ENCODE measurements at places on chromosomes 16 and 17.

DNA sequence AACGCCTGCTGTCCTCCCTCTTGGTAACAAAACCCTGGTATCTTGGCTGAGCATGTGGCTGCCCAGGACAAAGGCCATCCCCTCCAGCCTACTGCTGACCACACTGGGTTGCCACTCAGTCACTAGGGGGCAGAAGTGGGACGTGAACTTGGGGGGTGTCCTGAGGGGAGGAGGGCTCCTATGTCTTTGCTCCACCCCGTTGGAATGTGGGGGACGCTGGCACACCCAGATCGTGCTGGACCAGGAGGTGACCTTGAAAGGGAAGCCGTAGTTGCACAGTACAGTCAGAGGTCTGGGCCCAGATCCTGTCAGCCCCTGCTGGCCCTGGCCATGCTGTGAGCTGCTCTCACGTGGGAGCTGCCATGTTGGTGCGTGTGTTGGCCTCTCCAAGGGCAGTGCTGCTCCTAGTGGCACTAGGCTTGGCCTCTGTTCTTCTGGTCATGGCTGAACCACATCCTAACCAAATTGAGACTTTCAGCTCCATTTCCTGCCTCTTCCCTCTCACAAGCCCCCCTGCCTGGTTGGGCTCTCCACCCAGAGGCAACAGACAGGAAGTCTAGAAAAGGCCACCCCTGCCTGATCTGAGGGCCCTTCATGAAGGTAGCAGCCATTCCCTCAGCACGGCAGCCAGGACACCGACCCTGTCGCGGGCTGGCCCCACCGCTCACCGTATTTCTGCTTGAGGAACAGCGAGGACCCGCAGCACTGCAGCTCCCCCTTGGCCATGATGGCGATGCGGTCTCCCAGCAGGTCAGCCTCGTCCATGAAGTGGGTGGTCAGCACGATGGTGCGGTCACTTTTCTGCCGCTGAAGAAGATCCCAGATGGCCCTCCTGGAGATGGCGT, 29.0 kb upstream of the RNPS1 start:
- no peak for DNase-seq

DNA sequence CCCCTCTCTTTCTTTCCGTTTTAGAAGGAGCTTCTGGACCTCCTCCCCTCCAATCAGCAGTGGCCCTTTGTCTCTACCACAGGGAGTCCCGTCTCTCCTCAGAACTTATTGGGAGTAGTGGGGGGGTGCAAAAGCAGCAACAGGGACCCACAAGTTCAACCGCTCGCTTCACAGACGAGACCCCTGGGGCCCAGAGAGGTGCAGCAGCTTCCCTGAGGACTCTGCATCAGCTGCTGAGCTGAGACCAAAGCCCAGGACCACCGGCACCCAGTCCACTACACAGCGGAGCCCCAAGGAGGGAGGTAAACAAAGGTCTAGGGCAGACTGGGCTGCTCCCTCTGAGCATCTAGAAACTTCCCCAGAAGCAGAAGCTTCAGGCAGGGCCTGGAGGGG, 123.9 kb downstream of the SDK2 start:
- no peak for DNase-seq

- DNase-seq, result no peak
These were observed 918 bp upstream of the NLRC3 start for GRCh38 chr16:3578121-3578520.

- DNase-seq, result no peak
These were observed 13.7 kb downstream of the WNT9B start for GRCh38 chr17:46865100-46865499.

DNA sequence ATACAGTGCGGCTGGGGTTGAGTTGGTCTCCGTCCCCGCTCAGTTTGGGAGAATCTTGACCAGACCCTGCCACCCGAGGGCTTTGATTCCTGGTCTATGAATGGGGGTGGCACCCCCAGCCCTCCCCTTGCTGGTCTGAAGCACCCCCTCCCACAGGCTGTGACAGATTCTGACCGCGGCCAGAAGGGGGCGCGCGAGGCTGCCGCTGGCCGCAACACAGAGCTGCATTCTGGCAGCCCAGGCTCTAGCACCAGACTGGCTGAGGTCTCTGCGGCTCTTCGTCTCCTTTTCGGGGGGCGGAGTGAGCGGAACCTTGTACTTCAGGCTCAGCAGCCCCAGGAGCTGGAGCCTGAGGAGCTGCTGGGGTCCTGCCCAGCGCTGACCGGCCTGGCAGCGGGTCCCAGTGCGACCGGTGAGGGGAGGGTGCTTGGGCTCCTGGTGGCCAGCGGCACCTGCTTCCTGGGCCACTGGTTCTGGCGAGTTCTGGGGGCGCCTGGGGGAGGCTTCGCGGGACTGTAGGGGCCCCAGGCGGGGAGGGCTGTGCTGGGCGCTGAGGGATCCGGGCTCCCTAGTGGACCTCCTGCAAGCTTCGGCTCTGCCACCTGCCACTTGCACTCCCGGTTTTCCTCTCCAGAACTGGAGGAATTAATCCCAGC, 1011.6 kb downstream of the KCNJ18 start:
- DNase-seq, result no peak

GRCh38 chr16:49485663-49486062, 112.1 kb downstream of the C16orf78 start:
- no peak for DNase-seq

DNA sequence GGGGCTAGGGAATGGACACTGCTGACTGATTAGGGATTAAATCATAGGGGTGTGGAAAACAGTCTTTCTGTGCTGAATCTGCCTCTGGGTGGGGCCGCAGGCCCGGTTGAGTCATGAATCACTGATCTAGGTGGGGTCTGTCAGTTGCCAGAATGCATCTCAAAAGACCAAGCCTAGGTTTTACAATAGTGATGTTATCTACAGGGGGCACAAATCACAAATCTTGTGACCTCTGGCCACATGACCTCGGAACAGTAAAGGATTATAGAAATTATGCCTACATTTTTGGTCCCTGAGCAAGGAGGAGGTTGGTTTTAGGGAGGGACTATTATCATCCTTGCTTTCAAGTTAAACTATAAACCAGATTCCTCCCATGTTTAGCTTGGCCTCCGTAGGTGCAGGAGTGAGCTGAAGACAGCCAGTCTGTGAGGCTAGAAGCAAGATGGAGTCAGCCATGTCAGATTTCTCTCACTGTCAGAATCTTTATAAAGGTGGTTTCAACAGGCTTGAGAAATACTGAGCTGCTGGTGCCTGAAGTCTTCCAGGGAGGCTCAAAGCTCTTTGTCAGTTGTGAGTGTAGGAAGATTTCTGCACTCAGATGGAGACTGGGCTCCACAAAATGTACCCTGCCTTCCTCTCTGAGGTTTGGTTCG, 12.9 kb downstream of the GNGT2 start:
- DNase-seq, result no peak

- no peak for DNase-seq
These were observed 18.3 kb downstream of the CPNE7 start for GRCh38 chr16:89593841-89594240.

- no peak for DNase-seq
These were observed 1939.7 kb downstream of the TP53TG3F start for GRCh38 chr16:35399133-35399532.

DNA sequence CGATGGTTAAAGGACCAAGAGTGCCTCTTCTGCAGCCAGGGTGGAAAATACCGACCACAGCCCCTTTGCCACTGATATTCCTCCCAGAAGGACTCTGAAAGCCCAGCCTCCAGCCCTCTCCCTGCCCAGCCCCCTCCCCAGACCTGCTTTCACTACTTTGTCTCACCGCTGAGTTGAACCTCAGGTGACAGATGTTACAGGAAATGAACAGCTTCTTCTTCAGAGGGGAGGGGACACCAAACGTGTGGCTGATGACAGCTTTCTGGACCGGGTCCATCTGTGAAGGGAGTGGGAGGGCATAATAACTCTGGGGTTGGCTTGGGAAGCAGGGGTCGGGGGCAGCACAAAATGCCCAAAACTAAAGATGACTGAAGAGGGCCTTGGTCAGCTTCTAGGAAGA, 14.2 kb downstream of the NKIRAS2 start:
- DNase-seq, result no peak

DNA sequence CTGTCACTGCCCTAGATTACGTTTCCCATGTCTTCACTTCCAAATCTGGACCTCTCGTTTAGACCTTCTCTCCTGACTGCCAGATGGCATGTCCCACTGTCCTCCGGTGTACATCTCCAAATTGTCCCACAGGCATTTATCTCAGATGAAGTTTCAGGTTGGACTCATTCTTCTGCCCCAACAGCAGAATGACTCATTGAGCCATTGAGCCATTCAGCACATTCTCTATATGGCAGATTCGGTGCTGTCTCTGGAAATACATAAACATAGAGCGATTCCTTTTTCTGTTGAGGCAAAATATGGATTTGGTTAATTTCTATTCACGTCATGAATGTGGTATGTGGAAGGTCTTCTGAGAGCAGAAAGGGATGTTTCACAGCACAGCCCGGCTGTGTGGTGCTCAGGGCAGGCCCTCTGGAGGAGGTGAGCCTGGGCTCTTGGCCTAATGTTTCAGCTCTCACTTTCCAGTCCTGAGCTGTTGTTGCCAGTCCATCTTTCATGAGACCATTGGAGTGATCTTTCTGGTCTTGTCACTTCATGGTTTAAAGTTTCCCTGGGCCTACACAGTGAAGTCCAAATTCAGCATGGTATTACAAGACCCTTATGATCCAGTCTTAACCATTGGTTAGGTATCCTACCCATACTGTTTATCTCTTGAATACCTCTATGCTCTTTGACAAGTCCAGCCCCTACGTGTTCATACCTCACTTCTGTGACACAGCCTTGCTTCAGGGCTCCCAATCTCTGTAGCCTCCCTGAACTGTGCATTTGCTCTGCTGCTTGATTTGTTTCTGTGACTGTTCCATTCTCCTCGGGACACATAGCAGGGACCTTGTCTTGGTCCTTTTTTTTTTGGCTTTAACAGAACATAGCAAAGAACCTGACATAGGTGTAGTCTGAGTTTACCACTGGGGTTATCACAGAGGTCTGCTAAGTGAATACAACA, 15.9 kb downstream of the HAPSTR1 start:
- no peak for DNase-seq

GRCh38 chr17:14840616-14841231, 424.4 kb downstream of the PMP22 start:
- DNase-seq, result no peak

GRCh38 chr17:82913304-82914043, 73.7 kb upstream of the ZNF750 start:
- no peak for DNase-seq

DNA sequence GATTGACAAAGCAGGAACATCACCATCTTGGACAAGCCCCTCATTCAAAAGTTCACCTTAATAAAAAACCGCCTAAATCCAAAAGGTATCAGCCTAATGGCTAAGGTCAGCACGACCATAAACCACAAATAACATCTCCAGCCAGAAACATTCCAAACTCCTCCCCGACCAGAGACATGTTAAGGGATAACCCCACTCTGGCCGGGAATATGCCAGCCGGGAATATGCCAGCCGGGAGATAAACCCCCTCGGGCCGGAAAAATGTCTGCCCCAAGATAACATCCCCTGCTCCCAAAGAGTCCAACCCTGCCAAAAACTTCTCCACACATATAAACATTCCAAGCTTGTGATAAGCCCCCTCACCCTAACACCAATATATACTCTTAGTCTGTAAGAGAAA, 1.4 kb downstream of the DHX33 start:
- no peak for DNase-seq

- DNase-seq, result no peak
These were observed 11.2 kb downstream of the HAGH start for GRCh38 chr16:1815461-1815860.

GRCh38 chr17:68035131-68035522, 408 bp upstream of the KPNA2 start:
- DNase-seq, result no peak

GRCh38 chr17:78568494-78569115, 8.6 kb downstream of the DNAH17 start:
- no peak for DNase-seq

- no peak for DNase-seq
These were observed 31.2 kb downstream of the NSMCE1 start for GRCh38 chr16:27237219-27238015.

DNA sequence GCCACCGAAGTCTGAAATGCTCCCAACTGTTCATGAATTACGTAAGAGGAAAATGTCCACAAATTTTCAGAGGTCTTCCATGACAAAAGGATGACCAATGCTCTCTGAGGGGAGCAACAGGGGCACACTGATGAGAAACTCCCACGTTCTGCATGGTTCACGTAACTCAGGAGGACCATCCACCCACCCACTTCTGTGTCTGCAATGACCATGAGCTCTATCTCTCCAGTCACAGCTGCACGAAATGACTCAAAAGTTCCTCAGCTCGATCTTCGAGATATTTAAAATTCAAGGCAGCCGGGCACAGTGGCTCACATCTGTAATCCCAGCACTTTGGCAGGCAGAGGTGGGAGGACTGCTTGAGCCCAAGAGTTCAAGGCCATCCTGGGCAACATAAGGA, 15.8 kb downstream of the WDR45B start:
- DNase-seq, result no peak

DNA sequence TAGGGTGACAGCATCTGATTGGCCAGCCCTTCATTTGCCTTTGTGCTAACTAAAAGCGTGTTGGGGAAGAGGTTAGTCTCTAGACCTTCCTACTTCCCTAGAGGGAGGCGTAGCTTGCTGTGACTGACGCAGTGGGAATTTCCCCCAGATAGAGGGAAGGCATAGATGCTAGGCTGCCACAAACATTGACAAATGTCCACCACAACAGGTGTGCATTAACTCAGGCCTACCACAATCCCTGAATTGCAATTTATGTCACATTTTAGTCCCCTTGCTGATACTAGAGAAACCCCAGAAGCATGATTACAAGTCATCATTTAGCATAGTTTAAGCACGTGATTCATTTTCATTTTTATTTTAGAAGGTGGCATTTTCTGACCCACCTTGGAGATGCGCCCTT, 76.3 kb upstream of the WSB1 start:
- no peak for DNase-seq

DNA sequence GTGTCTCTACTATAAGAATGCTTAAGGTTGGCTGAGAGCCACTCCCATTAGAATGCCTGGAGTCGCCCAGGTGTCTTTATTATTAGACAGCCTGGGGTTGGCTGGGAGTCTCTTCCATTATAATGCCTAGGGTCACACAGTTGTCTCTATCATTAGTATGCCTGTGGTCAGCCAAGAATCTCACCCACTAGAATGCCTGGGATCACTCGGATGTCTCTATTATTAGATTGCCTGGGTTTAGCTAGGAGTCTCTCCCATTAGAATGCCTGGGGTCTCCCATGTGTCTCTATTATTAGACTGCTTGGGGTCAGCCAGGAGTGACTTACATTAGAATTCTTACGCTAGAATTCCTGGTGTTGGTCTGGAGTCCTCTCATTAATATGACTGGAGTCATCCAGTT, 2255.3 kb downstream of the TP53TG3F start:
- DNase-seq, result no peak

- no peak for DNase-seq
These were observed 47.4 kb upstream of the ATF7IP2 start for GRCh38 chr16:10338426-10338825.

GRCh38 chr16:58442547-58442946, 50.3 kb downstream of the GINS3 start:
- DNase-seq, result no peak

DNA sequence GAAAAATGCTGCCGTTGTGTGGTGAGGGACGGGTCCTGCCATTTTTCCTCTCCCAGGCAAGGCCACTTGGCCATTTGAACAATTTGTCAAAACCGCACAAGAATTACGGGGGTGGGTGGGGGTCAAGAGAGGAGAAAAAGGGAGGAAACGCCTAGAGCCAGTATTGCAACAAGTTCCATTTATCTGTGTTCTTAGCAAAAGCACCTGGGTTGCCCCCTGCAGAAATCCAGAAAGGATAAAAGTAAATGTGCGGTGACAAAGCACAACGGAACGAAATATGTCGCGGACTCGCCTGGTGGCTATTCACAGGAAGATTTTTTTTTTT, 209.4 kb downstream of the ZFHX3 start:
- DNase-seq, result no peak

GRCh38 chr17:31513731-31514427, 122.4 kb downstream of the RAB11FIP4 start:
- DNase-seq, result no peak
